ENCODE measurements at places on chromosomes 16 and 17. TPM values are rescaled to one million over a fixed set of nuclear protein-coding genes. Genes with fewer than 3 reads are reported as not detected.

- no peak overlapping the region for H3K27ac ChIP-seq
- no peaks in the 10 kb centered on the region for H3K4me1 ChIP-seq
- no peaks in the 10 kb centered on the region for H3K27me3 ChIP-seq
- H3K4me3 ChIP-seq: no peak overlapping the region
- H3K36me3 ChIP-seq: no peaks in the 10 kb centered on the region
Observed at GRCh38 chr16:83947642-83948234, 5.3 kb upstream of the OSGIN1 start.

PRSS27 gene
- total RNA-seq: 1.8 TPM

TPPP3 gene
- not detected for total RNA-seq

- H3K4me3 ChIP-seq: no peak overlapping the region
Observed at GRCh38 chr17:32771396-32771795, 105.5 kb downstream of the MYO1D start.

GRCh38 chr17:15388356-15389041, 47.1 kb upstream of the TEKT3 start:
- H3K36me3 ChIP-seq: no peaks in the 10 kb centered on the region
- H3K4me3 ChIP-seq: no peak overlapping the region
- H3K27me3 ChIP-seq: peaks cover 3% of the 10 kb centered on the region
- no peaks in the 10 kb centered on the region for H3K4me1 ChIP-seq
- DNase-seq: no peak

All from activated T-helper 2 cell treated with anti-CD3 and anti-CD28 coated beads, Interferon-gamma antibody, Interleukin-2, Interleukin-4, amounts not matched to agents 10 μg/mL and 5 μg/mL and 100 μg/mL, durations not matched to agents 14 hours and 24 hours and 36 hours (primary cell).